ENCODE measurements at places on chromosomes 16 and 17.

GRCh38 chr17:75518201-75518600, 1.9 kb downstream of the TSEN54 start:
- no peak for DNase-seq

DNA sequence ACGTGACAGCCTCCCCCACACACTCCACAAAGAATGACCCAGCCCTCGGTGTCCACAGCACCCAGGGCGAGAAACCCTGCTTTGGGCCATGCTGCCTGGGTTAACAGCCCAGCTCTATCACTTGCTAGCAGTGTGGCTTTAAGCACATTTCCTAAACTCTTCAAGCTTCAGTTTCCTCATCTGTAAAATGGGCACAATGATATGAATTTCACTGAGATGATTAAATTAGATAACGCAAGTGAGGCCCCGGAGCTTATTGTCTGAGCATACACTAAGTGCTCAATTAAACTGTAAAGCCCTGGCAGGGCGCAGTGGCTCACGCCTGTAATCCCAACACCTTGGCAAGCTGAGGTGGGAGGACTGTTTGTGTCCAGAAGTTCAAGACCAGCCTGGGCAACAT, 79.4 kb downstream of the LITAF start:
- no peak for DNase-seq

GRCh38 chr16:56477096-56477878, 25.9 kb downstream of the OGFOD1 start:
- DNase-seq: no peak

- no peak for DNase-seq
Observed at GRCh38 chr16:1074379-1074649, 1.8 kb downstream of the SSTR5 start.

DNA sequence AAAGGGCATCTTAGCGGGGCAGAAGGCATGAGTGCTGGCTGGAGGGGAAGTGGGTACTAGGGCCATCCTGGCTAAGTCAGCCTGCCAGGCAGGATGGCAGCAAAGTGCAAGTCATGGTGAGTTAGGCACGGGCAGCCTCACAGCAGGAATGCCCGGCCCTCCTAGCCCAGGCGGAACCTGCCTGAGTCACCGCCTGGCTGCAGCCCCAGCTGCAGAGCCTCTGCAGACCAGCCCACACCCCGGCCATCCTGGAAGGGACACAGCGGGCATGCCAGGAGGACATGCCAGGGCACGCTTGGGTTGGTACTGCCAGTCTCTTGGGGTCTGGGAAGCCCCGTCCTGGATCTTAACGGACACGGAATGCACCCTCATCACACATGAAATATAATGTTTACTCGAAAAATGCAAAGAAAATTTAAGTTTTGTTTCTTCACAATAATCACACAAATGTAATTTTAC, 5.0 kb upstream of the ALDH3A1 start:
- DNase-seq: no peak

DNA sequence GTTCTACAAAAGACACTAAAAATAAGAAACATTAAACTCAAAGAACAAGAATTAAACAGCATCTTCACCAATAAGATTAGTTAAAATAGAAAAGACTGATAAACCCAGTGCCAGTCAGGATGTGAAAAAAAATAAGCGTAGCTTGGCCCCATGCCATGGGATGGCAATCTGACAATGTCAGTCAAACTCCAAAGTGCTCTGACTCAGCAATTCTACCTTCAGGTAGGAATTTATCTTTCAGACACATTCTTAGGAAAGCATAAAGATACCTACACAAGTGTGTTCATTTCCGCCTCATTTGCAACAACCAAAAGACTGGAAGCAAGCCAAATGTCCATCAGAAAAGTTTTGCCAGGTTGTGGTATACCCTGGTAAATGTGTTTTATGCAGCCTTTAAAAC, 9.1 kb upstream of the MPO start:
- DNase-seq: no peak

DNA sequence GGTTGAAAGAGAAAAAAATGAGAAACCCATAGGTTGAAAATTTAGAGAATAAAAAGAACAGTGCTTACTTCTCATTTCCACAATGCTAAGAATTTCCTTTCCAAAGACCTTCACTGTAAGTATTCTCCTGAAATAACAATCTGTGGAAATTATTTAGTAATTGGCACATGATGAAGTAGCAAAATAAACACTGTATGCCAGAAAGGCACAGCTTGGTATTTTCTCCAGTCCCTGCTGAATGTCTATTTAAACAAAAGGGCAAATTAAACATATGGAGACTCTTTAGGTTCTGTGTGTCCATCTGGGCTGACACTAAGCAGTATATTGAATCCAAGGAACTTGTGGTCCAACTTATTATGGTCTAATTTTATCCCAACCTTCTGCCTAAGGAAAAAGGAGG, 46.1 kb downstream of the CHCT1 start:
- DNase-seq: no peak

DNA sequence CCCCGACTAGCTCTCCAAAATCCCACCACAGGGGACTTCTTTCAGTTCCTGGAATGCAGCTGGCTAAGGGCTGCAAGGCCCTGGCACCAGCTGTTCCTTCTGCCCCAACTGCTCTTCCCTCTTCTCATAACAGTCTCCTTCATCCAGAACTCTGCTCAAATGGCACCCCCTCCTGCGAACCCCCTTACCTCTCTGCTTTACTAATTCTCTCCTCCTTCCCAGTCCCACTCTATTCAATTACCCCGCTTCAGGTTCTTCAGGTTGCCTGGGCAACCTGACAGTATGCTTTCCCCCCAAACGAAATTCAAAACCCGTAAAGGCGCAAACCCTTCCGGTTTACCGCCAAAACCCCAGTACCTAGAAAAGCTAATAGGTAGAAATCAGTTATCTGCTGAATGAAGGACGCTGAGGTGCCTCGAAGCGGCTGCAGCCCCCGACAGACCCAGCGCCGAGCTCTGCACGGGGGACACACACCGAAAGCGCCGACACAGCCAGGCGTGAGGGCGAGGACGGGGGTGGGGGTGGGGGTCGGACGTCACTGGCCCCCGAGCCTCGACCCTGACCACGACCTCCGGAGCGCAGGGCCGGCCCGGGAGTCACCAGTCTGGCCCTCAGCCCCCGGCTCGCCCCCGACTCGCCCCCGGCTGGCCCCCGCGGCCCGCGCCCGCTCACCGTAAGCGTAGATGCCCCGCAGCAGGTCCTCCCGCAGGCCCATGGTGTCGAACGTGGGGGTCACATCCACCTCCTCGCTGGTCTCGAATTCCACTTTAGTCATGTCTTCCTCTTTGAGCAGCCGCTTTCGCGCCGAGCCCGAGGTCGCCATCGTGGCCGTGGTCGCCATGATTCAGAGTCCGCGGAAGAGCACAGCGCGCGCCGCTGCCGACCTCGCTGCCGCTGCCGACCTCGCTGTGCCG, 550 bp downstream of the EIF4A3 start:
- no peak for DNase-seq

DNA sequence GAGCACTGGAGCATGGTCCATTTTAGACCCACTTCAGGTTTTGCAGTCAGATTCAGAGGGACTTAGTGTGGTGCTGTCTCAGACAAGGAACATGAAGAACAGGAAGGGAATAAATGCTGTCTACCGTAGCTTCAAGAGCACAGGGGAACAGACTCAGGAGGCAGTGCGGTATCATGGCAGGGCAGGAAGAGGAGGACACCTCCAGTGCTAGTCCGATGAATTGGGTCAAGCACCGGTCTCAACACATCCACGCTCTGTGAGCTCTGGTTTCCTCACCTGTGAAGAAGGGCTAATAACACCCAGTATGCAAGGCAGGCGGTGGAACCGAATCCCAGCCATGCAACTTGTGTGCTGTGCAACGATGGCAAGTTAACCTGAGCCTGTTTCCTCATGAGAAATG, 3.6 kb upstream of the ANKFY1 start:
- no peak for DNase-seq

- DNase-seq: no peak
Observed at GRCh38 chr17:80061421-80061820, 25.0 kb downstream of the CCDC40 start.

DNA sequence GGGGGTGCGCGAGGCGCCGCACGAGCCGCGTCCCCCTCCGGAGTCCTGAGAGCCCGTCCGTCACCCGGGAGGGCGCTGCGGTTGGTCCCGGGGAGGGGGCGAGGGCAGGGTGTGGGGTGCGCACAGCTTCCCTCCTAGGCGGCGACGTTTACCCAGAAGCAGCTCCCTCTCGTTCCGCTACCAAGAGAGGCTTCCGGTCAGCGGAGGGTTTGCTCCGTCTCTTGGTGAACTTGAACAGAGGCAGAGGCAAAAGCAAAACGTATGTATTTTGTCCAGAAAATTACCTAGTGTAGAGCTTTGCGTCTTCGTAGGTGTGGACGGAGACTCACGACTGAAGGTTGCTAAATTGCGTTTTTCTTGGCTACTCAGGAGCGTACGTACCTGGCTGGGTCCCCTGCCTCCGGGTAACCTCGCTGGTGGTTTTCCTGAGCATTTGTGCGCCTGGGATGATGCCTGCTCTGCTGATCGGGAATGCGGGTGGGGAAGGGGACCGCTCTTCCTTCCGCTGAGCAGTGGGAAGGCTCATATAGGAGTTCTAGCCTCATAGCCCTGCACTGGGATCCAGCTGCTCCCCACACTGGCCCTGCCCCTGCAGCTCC, 833 bp downstream of the WSCD1 start:
- DNase-seq: no peak

- DNase-seq: no peak
Observed at GRCh38 chr16:1119766-1120576, 23.9 kb upstream of the C1QTNF8 start.

DNA sequence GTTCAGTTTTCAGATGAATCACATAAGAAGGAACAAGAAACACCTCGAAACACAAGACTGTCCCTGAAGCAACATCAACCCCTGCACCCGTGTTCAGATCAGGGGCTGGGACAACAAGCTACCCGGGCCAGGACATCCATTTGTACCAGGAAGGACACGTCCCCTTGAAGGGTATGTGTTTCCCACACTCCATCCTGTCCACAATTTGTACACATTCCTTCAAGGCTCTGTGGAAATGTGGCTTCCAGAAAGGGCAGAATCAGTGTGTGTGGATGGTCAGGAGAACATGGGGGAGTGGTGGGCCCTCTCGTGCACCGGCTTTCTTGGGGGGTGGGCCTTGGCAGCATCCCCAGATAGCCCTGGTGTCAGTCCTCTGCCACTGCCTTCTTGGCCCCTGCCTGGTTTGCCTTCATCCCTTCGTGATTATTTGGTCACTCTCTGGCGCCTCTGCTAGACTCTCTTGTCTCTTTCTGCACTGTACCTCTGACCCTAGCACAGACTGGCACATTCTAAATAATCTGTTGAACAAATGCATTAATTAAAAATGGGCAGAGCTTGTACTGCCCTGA, 10.3 kb downstream of the KIFC3 start:
- DNase-seq: no peak

DNA sequence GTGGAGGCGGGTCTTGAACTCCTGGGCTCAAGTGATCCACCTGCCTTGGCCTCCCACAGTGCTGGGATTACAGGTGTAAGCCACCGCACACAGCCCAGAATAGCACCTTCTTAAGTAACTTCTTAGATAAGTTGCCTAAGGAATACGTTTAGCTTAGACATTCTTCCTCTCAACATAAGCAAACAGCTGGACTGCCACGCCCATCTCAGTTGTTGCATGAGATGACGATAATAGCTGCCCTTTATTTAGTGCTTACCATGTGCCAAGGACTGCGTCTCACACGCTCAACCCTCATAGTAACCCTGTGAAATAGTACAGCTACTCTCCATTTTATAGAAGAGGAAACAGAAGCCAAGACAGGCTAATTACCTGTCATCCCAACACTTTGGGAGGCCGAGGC, 11.8 kb downstream of the HASPIN start:
- DNase-seq: no peak

- peak; percentile 83 for DNase-seq
Observed at GRCh38 chr16:695355-696089, 5.3 kb upstream of the WDR24 start.

DNA sequence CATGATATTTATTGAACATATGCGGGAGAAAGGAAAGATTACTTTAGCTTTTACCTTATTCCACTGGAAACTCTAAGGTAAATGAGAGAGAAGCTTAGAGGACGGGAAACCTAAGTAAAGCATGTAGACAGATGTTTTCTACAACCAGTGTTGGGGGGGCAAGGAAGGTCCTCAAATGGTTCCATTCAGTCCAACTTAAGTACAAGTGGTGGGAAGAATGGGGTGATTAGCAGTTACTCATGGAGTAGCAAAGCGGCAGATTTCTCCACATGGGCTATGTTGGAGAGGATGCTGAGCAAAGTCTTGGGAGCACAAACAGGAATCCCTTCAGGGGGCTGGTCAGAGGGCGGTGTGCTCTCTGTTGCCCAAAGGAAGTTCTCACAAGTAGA, 78.6 kb downstream of the YPEL2 start:
- DNase-seq: no peak

DNA sequence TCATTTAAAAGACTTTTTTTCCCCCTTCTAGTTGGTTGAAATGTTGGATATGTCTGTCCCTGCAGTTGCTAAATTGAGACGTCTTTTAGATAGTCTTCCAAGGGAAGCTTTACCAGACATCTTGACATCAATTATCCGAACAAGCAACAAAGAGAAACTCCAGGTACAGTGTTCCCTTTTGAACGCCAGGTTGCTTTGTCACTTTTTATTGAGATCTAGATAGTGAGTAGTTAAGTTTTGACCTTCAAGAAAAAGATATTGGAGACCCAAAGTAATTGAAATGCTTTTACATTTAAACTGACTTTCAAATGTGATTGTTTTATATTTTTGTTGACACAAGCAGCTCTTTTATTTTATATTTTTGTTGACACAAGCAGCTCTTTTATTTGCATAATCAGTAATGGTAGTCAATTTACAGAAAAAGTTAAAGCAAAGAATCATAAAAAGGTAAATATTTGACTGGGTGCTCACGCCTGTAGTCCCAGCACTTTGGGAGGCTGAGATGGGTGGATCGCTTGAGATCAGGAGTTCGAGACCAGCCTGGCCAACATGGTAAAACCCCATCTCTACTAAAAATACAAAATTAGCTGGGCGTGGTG, 9.3 kb upstream of the ABCC11 start:
- DNase-seq: no peak

DNA sequence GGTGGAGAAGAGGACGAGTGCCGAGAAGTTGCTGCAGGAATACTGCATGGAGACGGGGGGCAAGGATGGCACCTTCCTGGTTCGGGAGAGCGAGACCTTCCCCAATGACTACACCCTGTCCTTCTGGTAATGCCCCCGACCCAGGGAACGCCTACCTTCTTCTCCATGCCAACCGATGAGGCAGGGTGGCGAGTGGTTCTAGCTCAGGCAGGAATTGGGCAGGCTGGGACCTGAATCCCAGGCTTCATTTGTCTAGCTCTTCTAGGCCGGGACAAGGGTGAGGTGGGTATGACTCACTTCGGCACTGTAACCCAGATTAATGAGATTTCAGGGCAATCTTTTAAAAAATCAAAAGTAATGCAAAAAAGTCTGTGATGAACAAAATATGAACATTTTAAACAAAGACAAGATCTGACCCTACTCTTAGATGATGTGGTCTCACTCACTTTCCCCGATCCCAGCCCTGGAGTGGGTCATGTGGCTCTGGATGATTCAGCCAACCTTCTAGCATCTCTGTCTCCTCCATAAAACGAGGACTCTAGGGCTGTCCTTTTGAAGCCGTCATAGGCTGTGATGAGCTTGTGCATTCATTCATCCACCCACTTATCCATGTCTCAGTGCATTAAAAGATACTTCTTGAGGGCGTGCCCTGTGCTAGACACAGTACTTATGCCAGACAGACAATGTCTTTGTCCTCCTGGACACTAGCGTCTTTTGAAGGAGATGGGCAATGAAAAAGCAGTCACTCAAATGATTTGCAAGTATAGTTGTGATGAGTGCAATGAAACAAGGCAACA, 102.6 kb downstream of the SDR42E1 start:
- DNase-seq: no peak
